NCI-H2029 treated with DMSO at 0.1 percent for 48 hours (cell line): ENCODE measurements at places on chromosomes 11 and 22.

DNA sequence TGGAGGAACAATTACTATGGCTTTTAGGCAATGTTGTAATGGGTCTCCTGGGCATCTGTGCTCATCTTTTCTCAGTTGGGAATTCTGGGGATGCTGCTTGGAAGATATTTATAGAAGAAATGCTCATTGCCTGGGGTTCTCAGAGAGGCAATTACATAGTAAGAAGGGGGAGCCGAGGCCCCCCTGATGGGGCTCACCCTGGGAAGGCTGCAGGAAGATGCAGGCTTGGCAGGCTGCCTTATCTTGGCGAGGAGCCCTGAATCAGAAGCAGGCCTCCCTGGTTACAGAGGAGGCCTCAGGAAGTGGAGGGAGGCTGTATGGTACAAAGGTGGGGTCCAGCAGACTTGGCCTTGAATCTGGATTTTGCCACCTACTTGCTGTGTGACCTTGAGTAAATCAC is 60.6 kb upstream of the CRYBB3 start:
- no peak for DNase-seq

- no peak for DNase-seq
Measured at GRCh38 chr11:27699926-27700350, 317 bp downstream of the BDNF start.

DNA sequence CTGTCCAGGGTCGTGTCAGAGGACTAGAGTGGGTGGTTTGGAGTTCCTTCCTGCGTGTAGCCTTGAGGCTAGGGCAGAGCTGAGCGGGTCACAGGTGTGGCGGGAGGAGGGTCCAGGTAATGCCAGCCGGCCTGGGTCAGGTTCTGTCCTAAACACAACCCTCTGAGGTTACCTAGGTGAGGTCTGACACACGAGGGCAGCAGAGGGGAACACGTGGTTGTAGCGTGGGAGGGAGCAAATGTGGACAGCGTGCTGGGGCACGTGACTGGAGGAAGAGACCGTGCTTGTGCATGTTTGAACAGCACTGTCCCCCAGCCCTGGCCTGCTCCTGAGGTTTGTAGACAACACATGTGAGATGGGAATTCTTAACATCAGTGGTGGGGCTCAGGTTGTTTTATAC is 13.1 kb downstream of the MOV10L1 start:
- DNase-seq: no peak

DNA sequence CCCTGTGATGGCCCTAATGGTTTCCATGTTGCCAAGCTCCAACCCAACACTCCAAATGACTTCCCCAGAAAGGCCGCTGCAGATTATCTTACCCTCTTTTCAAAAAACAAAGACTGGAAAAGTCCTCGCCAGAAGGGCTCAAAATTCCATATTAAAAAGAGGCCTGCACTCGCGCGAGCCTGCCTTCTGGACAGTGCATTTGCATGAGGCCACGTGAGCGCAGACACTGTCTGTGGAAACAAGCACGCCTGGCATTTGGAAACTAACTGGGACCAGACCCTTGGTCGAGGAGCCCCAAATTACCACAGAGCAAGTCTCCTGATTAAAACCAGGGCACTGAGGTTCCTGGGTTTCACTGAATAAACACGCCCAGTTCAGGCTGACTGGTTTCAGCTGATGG is 42.9 kb downstream of the ABTB2 start:
- DNase-seq: no peak

GRCh38 chr11:36091256-36091811 is 147.5 kb downstream of the LDLRAD3 start:
- DNase-seq: no peak

DNA sequence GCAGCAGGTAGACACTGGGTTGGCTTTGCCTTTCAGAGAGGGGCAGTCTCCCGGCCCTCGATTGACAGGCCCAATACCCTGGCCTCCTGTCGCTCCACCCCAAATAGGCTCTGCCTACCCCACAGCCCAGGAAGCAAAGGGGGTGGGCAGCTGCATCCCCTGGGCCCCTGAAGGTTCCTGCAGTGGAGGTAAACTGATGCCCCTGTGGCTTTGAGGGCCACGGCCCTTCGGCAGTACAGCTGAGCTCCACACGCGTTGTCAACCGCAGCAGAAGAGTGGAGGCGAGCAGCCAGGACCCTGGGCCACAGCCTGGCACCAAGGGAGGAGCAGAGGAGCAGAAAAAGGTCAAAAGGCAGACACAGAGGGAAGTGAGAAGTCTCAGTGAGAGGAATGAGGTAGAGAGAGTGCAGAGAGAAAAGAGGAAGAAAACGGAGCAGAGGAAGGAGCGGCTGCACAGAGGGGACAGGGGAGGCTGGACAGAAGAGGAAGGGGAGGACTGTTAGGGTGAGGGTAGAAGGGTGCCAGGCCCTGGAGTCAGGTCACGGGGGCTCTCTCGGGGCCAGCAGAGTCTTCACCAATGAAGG is 64.0 kb downstream of the SLC22A12 start:
- DNase-seq: no peak

DNA sequence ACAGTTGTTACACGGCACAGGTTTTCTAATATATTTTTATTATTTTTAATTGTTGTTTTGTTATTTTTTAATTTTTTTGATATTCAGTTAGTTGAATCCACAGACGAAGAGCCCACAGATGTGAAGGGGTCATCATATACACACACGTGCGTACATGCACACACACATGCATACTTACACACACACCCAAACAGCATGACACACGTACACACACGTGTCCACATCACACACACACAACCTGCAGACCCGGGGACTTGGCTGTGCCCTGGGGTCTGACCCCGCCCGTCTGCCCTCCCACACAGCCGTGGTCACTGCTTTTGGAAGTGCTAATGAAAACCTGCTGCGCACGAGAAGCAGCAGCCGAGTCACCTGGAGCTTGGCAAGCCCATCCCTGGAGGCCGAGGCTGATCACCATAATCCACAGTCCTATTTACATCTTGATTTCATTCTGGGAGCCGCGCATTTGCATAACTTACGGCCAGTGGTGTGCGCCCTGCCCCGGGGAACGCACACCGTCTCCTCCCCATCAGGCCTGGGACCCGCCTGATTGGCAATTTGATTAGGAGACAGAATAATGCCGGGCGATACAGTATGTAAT is 110.3 kb downstream of the BRD1 start:
- DNase-seq: no peak

- DNase-seq: peak; percentile 7
Measured at GRCh38 chr11:67120881-67121710, 2.0 kb downstream of the KDM2A start.

- no peak for DNase-seq
Measured at GRCh38 chr11:3229673-3230630, 2.3 kb downstream of the MRGPRE start.
